ENCODE measurements at places on chromosomes 11 and 22.
A peak's percentile ranks its signal among the peaks of the same experiment; 100 is the strongest.

DNA sequence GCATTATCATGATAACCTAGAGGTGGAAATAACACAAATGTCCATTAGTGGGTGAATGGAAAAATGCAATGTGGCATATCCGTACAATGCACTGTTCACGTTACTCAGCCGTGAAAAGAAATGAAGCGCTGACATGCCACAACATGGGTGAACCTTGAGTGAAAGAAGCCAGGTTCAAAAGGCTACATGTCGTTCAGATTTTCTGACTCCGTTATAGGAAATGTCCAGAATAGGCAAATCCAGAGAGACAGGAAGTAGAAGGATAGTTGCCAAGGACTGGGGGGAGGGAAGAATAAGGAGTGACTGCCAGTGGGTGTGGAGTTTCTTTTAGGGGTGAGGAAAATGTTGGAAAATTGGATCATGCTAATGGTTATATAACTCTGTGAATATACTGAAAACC is 133.8 kb downstream of the ATXN10 start:
- no peaks in the 10 kb centered on the region for H3K4me1 ChIP-seq
- DNase-seq: no peak
- no peaks in the 10 kb centered on the region for H3K27me3 ChIP-seq
- peaks cover 1% of the 10 kb centered on the region for H3K36me3 ChIP-seq
- no peak overlapping the region for H3K4me3 ChIP-seq
- no peak overlapping the region for H3K27ac ChIP-seq

GRCh38 chr11:111148121-111148520 is 97.4 kb upstream of the POU2AF2 start:
- no peaks in the 10 kb centered on the region for H3K27me3 ChIP-seq
- H3K4me3 ChIP-seq: no peak overlapping the region
- H3K36me3 ChIP-seq: no peaks in the 10 kb centered on the region
- no peak overlapping the region for H3K27ac ChIP-seq
- DNase-seq: no peak

DNA sequence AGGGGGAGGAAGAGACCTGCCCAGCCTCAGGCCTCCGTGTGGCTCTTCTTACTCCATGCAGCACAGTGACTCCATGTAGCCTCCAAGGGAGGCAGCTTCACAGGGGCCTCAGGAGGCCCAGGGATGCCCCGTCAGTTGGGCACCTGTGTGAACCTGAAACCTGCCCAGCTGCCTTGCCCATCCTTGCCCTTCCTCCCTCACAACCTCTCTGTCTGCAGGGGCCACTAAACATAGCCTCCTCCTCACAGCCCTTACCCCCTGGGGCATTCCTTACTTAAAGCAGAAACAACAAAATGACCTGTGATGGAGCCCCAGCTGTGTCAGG is 7.1 kb downstream of the LRRC32 start:
- peaks cover 54% of the 10 kb centered on the region for H3K27me3 ChIP-seq
- DNase-seq: no peak
- H3K4me1 ChIP-seq: peaks cover 9% of the 10 kb centered on the region
- H3K4me3 ChIP-seq: no peak overlapping the region
- H3K27ac ChIP-seq: no peak overlapping the region
- H3K36me3 ChIP-seq: no peaks in the 10 kb centered on the region

- peaks cover 6% of the 10 kb centered on the region for H3K4me1 ChIP-seq
- H3K27ac ChIP-seq: no peak overlapping the region
- DNase-seq: no peak
- H3K27me3 ChIP-seq: no peaks in the 10 kb centered on the region
These were observed 428 bp upstream of the FEZ1 start for GRCh38 chr11:125496529-125496857.

- peaks cover 60% of the 10 kb centered on the region for H3K27me3 ChIP-seq
- H3K36me3 ChIP-seq: no peaks in the 10 kb centered on the region
- DNase-seq: no peak
- no peaks in the 10 kb centered on the region for H3K4me1 ChIP-seq
- no peak overlapping the region for H3K4me3 ChIP-seq
These were observed 50.9 kb upstream of the WNT11 start for GRCh38 chr11:76257074-76257719.

DNA sequence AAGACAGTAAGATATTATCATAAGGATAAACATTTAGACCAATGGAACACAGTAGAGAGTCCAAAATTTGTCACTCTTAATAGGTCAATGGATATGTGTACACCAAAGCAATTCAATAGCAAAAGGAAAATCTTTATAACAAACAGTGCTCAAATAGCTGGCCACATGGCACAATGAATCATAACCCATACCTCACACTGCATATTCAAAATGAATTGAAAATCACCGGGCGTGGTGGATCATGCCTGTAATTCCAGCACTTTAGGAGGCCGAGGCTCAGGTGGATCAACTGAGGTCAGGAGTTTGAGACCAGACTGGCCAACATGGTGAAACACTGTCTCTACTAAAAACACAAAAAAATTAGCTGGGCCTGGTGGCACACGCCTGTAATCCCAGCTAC is 8.4 kb downstream of the SNX32 start:
- no peaks in the 10 kb centered on the region for H3K36me3 ChIP-seq
- H3K4me1 ChIP-seq: no peaks in the 10 kb centered on the region
- DNase-seq: no peak
- no peaks in the 10 kb centered on the region for H3K27me3 ChIP-seq
- H3K4me3 ChIP-seq: no peak overlapping the region

DNA sequence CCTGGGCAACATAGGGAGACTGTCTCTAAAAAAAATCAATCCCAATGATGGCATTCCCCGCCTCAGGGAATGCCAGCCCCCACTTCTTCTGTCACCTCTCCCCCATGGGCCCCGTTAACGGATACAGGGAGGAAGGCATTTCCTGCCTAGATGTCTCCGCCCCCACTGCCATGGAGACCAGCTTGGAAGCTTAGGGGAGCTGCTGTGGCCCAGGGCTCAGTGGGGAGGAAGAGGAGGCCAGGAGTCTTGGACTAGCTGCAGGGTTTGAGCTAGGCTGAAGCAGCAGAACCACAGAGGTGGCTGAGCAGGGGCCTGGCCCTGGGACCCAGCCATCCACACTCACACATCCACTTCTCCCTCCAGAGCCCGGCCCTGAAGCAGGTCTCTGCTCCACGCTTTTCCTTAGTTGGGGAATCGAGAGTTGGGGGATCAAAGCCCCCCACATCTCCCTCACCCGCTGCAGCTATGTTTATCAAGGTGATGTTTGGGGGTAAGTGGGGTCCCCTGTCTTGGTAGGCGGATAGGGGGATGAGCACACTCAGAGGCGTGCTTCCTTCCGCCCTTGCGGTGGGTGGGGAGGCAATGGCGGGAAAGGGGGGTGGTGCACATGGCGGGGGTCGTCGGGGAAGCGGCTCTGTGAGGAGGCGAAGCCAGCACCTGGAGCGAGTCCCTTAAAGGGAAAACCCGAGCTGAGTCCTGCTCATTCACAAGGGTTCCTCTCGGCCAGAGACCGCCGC is at the start of gene C22orf15:
Gene C22orf15, plus strand, starts transcription at position 149 of the 737 bp plus-strand sequence. Its CDS starts 317 bp downstream, at position 466.
- H3K36me3 ChIP-seq: no peaks in the 10 kb centered on the region
- H3K4me1 ChIP-seq: peaks cover 13% of the 10 kb centered on the region
- no peaks in the 10 kb centered on the region for H3K27me3 ChIP-seq

DNA sequence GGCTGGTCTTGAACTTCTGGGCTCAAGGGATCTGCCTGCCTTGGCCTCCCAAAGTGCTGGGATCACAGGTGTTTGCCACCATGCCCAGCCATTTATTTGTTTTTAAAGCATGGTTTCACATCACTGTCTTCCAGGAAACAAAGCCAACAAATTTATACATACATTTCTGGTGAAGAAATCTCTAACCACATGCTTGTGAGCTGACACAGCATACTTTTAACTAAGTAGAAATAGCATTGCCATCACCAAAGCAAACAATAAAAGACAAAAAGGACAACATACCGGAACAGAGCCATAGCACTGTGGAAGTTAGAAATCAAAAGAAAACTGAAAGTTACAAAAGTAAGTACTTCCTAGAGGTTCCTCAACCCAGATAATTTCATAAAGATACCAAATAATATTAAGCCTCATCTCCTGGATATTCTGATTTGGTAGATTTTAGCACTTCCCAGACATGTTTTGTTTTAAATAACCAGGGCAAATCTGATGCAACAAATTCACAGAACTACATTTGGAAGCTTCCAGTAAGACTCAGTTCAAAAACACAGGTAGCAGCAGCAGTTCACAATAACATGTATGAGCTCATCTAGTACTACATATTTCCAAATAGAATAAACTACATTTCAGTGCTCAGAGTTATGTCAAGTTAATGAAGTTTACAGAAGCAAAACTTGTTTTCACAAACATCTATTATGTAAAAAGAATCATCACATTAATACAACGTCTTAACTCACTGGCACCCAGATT is 70.6 kb downstream of the RRAS2 start:
- peaks cover 32% of the 10 kb centered on the region for H3K36me3 ChIP-seq
- DNase-seq: no peak
- no peaks in the 10 kb centered on the region for H3K4me1 ChIP-seq

DNA sequence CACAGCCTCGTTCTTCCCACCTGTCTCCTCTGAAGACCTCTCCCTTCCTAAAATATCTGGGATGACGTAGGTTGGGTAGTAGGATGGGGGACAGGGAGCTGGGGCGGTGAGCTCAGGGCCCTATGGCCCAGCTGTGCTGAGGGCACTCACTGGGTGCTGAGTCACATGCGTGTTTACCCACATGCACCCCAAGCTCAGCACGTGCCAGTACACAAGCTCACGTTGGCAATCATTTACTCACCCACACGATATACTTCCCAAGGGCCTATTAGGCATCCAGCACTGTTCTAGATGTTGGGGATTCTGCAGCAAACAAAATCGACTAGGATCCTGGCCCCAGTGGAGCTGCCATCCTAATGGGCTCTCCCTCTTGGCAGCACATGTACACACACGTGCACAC is 28.7 kb downstream of the ARAP1 start:
- DNase-seq: no peak
- no peak overlapping the region for H3K27ac ChIP-seq
- H3K27me3 ChIP-seq: no peaks in the 10 kb centered on the region
- H3K4me1 ChIP-seq: peaks cover 20% of the 10 kb centered on the region
- H3K36me3 ChIP-seq: no peaks in the 10 kb centered on the region

GRCh38 chr11:34512840-34513681 is 533 bp downstream of the ELF5 start:
- H3K27me3 ChIP-seq: no peaks in the 10 kb centered on the region
- DNase-seq: peak; percentile 48
- H3K4me1 ChIP-seq: no peaks in the 10 kb centered on the region
- no peak overlapping the region for H3K27ac ChIP-seq
- no peak overlapping the region for H3K4me3 ChIP-seq
- no peaks in the 10 kb centered on the region for H3K36me3 ChIP-seq
